ENCODE measurements at places on chromosomes 12 and 14.
A peak's percentile ranks its signal among the peaks of the same experiment; 100 is the strongest.

DNA sequence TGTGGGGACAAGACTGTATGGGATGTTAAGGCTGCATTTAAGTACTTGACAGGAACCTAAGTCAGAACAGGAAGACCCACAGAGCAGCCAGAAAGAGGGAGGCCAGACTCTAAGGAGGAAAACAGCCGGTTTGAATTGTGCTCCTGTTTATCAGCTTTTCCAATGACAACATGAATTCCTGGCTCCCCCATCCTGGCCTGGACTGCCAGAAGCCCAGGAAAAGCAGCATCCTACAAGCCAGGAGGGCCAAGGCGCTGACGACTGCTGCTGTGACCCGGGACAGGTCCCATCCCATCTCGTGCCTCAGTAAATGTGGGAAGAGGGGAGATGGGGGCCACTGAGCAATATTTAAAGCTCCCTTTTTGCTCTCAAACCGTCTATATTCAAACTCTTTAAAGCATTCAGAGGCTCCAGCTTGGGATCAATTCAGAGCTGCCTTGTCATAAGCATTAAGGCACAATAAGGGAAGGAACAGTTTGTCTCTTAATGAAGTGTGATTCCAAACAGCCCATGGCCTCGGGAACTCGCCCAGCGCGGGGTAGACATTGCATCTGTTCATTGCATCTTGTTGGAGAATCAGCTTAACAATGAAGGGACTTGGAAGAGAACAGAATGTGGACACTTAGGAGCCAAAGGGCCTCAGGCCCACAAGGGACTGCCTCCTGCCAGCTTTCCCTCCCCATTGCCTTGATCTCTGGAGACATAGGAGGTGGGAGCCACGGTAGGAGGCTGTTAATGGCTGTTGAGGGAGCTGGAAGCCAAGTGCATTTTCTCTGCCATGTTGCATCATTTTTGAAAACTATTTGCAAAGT, 49.6 kb downstream of the CMKLR1 start:
- DNase-seq = no peak

- DNase-seq = no peak
Measured at GRCh38 chr14:92122351-92122677, 545 bp downstream of the CPSF2 start.

GRCh38 chr12:21296751-21297406, 37.8 kb downstream of the SLCO1A2 start:
- no peak for DNase-seq

DNA sequence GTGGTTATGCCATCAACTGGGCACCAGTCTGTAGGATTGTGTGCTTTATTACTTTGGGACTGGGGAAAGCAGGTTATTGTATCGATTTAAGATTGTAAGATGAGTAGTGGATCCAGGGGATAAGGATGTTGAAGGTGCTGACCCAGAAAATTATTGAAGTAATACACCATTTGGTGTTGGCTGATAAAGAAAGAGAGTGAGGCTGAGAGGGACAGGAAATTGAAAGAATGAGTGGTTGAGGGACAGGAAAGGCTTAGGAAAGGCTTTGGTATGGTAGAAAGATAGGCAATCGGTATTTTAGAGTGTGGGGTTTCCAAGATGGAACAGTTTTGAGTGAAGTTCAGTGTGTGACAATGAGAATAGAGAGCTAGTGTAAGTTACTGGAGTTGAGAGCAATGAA, 12.3 kb downstream of the PPHLN1 start:
- no peak for DNase-seq

DNA sequence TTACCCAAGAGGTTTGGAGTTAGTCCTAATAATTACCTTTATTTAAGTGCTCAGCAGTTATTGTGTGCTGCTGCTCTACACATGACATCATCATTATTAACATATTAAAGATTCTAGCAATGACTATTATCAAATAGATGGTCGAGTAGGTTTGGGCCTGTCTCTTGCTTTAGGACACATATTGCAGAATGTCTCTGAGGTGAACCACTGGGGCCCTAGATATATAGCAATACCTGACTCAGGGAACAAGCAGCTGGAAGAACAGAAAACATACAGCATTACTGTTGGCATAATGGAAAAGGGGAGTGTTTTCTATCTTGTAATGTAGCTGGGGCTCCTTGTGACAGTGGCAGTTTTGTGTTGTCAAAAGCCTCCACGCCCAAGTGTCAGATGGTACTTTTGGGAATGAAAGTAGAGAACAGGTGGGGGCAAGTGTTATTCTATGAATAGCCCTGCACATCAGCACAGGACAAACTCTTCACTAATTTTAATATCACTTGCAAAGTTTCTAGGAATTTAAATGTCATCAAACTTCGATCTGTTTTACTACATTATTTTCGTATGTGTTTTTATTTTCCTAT, 54.6 kb downstream of the C12orf56 start:
- no peak for DNase-seq

GRCh38 chr14:100864960-100865681, 38.4 kb downstream of the RTL1 start:
- DNase-seq = no peak

DNA sequence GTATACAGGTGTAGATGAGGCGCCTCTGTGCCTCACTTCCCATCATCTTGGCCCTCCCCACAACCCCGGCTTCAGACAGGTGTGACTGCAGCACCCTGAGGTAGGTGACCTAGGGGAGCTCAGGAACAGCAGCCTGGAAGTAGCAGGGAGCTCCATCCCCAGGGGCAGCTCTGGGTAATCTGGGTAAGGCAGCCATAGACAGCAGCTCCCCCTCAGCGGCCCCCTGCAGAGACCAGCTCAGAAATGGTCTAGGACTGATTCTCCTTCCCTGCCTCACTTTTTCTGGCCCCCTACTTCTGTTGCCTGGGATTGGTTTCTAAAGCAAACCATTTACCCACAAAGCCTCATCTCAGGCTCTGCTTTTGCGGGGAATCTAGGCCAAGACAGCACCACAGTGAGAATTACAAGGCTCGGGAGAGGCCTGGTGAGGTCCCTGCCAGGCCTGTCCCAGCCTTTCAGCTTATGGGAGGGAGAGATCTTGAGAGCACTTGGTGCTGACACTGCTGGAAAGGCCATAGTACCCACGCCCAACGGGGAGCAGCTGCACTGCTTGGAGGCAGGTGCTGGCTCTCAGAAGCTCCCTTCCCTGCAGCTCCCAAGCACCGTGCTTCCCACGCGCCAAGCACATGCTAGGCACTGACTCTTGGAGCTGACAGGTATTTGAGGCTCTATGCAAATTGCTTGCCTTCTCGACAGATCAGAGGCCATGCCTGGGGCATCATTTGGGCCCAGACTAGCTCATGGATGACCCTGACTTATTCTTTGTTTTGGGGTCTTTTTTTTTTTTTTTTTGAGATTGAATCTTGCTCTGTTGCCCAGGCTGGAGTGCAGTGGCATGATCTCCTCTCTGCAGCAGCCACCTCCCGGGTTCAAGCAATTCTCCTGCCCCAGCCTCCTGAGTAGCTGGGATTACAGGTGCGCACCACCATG, 45.1 kb upstream of the TRAF3 start:
- no peak for DNase-seq

- DNase-seq = no peak
Measured at GRCh38 chr12:104257913-104258472, 42.4 kb downstream of the TXNRD1 start.

GRCh38 chr14:21868442-21869046, 194.9 kb upstream of the OR4E1 start:
- peak; percentile 3 for DNase-seq

DNA sequence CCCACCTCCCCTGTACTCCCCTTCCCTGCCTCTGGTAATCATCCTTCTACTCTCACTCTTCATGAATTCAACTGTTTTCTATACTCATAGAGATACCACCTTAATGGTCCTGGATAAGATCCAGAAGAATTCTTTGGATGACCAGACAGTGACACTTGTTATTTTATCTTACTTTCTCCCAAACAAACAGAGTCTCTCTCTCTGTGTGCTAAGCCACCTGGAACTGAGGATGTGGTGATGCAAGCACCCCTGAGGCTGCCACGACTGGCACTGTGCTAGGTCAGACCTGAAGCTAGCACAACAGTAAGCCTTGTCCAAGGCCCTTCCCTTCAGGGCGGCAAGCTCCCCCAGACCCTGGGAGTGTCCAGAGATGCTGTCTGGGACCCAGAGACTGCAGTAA, 250.2 kb downstream of the C12orf50 start:
- no peak for DNase-seq

DNA sequence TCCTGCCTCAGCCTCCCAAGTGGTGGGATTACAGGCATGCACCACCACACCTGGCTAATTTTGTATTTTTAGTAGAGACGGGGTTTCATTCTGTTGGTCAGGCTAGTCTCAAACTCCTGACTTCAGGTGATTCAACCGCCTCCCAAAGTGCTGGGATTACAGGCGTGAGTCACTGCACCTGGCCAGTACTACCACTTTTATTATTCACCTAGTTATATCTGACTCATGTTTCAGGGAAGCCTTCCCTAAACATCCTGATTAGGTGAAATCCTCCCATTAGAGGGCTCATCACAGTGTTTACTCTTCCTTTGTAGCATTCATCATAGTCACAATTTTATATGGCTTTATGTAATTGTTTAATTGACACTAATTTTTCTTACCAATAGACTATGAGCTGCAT, 295.3 kb upstream of the SOX5 start:
- no peak for DNase-seq

DNA sequence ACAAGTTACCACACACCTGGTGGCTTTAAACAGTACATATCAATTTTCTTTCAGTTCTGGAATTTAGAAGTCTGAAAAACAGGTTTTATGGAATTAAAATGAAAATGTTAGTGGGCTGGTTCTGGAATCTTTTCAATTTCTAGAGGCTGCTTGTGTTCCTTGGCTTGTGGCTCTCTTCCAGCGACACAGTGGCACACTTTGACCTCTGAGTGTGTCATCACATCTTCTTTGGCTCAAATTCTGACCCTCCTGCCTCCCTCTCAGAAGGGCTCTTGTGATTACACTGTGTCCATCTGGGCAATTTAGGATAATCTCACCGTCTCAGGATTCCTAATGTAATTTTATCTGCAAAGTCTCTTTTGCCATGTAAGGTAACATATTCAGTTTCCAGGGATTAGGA, 170.0 kb downstream of the PLCZ1 start:
- DNase-seq = no peak

DNA sequence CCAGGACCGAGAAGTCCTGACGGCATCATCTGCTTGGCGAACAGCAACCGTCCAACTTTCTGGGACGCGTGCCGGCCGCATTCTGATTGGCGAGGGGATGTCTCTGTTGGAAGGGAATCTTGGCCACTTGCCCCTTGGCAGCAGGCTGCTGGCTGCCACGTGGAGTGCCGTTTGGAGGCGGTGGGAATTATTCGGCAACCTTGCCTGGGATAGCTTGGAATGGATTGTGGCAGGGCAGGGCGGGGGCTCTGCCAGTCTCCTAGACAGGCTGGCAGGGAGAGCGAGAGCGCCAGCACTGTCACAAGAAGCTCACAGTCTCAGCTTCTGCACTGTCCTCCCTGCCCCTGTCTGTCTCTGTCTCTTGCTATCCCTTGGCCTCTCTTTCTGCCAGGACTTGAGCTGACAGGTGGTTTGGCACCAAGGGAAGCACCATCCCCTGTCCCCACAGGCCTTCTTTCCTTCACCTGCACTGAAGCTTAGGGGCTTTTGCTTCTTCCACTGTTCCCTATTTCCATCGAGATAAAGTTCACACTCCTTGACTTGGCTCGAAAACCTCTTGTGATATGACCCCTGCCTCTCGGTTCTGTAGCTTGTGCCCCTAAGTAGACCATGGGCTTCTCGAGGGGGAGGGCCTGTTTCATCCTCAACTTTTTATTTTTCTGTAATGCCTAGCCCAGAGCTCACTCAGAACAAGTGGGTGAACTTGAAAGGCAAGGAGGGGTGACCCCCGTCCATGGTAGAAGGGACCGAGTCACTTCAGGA, 201.9 kb downstream of the PHETA1 start:
- no peak for DNase-seq

DNA sequence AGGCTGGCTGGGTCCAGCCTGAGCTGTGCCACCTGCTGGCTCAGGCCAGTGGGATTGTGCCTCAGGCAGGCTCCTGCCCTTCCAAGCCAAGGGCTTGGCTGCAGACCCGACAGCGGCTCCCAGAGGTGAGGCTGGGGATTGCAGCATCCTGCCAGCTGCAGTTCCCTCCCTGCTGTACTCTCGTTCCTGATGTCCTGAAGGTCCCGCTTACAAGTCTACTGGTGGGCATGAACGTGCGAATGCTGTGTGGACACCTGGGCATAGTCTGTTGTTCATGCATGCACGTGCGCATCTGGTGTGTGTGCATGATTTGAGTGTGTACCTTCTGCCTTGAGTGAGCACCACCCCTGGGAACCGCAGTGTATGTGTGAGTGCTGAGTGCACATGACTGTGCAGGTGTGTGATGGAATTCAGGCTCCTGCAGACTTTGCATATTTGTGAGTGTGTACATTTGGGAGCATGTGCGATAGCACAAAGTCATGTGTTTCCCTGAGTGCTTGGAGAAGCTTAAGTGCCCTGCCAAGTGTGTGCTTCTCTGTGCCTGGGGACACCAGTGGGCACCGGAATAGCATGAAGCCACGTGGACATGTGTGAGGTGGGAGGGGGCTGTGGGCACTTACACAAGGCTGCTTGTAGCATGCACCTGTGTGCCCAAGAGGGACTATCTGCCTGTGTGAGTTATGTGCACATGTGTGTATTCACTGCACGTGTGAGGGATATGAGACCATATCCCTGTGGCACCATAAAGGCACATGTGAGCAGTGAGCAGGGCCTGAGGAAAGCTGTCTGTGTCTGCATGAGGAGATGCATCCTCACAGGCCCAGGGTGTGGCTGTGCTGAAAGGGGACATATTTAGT, 19.3 kb upstream of the KRT7 start:
- DNase-seq = peak; percentile 59

- DNase-seq = no peak
Measured at GRCh38 chr14:101250948-101251811, 310.1 kb upstream of the DIO3 start.

- DNase-seq = no peak
Measured at GRCh38 chr12:112537710-112538396, 119.1 kb downstream of the PTPN11 start.

DNA sequence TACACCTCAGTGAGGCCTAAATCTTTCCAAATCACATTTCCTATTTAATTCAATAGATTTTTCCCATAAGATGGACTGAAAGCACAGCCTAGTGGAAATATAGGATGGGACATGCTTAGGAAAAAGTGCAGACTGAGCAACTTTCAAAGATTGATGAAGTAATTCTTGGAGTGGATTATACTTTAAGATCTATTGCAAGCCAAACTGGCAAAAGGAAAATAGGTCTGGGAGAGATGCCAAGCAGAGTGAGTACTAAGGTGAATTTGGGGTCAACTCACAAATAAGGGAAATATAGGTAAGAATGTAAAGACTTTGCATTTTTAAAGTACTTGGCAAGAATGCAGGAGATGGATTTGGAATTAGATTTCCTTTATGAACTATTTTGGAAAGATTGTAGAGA, 170.2 kb upstream of the FOXG1 start:
- no peak for DNase-seq

DNA sequence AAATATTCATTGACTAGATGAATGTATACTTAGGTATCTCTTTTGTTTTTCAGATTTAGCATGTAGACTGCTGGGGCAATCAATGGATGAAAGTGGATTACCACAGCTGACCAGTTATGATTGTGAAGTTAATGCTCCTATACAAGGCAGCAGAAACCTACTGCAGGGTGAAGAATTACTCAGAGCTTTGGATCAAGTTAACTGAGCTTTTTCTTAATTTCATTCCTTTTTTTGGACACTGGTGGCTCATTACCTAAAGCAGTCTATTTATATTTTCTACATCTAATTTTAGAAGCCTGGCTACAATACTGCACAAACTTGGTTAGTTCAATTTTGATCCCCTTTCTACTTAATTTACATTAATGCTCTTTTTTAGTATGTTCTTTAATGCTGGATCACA, 15.3 kb upstream of the SNAPC1 start:
- no peak for DNase-seq
